Memory B cell (primary cell): ENCODE measurements at places on chromosomes 2 and 18.
A peak's percentile ranks its signal among the peaks of the same experiment; 100 is the strongest.

DNA sequence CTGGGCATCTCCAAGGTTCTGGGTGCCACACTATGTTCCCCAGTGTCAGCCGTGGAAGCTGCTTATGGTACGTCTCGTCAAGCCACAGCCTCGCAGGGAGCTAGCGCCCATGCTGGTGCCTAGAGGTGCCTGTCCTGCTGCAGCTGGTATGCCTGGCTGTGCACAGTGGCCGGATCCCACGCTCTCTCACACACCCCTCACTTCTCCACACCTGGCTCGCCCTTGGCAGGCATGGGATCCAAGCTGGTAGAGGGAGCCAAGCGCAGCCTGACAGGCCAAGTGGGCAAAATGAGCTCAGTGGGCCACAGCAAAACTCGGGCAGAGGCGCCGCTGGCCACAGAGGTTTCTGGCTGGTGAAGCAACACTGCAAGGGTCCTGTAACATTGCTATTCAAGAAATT lies 156.1 kb upstream of the RBMS1 start:
- no peak for DNase-seq

DNA sequence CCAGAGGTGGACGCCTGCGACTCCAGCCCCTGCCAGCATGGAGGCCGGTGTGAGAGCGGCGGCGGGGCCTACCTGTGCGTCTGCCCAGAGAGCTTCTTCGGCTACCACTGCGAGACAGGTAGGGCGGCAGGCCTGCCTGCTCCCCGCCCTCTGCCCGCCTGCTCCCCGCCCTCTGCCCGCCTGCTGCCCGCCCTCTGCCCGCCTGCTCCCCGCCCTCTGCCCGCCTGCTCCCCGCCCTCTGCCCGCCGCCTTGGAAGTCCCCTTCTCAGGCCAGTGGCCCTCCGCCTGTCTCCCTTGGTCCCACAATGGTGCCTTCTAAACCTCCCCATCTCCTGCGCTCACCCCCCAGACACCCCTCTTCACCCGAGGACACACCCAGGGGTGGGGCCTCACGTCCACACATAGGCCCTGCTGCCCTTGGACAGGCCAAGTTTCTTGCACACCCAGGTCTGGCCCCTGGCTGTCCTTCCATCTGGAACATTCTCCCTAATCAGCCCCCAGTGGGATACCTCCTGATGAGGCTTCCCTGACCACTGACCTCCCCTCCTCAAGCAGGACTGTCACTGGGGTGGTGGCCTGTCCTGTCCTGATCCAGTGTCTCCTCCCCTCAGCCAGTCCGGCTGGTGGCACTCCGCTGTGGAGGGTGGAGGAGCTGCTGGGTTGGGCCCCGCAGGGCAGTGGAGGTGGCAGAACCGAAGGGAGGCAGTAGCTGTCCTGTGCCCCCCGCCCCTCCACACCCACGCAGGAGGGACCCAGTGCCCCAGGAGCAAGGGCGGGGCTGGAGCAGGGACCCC lies 37.9 kb downstream of the MTERF4 start:
- peak; percentile 61 for DNase-seq

DNA sequence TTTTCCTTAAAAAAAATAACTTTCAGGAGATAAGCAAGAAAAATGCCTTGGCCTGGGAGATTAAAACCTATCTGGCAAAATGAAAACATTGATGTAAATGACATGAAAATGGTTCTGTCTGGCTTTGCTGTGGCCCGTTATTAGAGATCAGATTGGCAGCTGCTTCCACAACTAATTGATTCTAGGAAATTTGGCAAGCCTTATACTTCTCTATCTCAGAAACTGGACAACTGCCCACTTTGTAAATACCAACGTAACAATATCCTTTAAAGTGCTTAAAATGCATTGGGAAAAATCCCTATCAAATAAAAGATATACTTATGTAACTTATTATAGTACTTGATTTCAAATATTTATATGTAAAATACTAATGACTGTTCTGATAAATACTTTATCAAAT lies 14.2 kb upstream of the SKA1 start:
- DNase-seq, result no peak

DNA sequence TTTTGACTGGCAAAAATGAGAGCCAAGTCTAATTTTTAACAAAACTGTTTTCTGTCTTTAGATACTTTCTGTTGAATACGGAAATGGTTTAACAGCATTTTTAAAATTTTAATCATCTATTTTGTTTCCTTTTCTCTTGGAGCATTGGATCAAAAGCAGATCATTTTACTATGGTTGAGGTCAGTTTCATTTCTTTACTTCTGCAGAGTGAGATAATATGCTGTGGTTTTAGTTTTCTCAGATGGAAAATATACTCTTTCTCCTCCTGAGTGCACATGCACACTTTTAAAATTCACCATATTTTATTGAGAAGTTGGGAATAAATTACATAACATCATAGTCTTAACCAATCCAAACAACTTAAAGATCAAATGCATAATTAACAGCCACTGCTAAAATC lies 283.3 kb downstream of the SLC8A1 start:
- DNase-seq, result no peak

- DNase-seq, result no peak
These were observed 7.0 kb downstream of the KIF5C start for GRCh38 chr2:148882051-148882450.

DNA sequence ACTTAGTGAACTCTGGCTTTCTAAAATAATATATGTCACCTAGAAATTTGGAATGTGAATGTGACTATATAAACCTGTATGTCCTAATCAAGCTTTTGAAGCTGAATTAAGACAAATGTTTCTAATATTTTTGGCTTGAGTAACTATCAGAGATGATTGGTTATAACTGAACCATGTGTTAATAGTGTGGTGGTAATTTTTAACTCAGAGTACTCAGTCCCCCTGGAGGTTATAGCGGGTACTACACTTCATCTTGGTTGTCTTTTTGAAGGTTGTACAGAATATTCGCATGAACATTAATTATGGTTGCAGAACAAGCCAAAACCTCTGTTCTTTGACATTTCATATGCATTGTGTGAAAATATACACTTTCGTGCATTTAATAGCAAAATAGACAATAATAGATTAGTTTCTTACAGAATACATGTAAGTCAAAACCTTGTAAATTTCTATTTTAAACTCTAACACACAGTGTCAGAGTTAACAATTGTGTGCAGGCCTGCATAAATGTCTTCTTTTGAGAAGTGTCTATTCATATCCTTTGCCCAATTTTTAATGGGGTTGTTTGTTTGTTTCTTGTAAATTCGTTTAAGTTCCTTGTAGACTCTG lies 86.0 kb downstream of the OSBPL6 start:
- DNase-seq, result peak; percentile 20

DNA sequence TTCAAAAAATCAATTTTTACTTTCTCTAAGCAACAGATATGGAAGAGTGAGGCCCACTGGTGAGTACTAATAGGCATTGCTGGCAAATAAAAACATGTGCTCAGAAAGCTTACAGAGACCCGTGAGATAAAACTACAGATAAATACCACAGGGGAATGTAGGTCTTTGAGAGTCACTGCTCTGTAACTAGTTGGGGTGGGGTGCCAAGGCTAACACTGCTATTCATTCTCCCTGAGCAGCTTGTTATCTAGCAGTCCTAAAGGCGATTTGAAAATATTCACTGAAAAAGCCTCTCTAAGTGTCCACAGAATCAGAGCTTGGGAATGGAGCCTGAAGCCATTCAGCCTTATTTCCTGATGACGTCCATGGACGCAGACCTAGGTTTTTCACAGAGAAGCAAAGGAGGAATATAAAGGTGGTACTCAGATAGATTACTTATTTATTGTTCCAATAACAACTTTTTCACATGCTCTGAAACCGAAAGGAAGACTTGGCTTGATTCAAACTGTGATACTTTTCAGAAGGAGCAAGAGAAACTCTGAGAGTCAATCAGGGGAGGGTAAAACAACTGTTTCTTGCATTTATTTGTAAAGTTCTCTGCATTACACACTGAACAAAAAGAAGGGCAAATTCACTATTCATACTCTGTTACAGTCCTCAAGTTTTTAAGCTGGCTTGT lies 188.4 kb downstream of the PPP1R1C start:
- DNase-seq, result no peak

DNA sequence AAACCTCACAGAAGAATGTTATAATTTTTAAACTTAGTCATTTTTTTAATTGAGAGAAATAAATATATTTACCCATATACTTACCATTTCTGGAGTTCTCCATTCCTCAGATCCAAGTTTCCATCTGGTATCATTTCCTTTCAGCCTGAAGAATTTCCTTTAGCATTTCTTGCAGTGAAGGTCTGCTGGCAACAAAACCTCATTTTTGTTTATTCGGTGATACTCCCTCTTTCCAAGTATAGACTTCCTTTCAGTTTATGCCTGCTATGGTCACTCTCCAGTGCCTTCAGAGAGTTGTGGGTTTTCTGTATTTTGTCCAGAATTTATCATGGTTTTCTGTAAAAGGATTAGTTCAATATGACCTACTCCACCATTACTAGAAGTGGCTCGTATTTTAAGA lies 17.0 kb downstream of the WDPCP start:
- no peak for DNase-seq

GRCh38 chr2:174120346-174120745 lies 128.0 kb downstream of the OLA1 start:
- DNase-seq, result no peak

DNA sequence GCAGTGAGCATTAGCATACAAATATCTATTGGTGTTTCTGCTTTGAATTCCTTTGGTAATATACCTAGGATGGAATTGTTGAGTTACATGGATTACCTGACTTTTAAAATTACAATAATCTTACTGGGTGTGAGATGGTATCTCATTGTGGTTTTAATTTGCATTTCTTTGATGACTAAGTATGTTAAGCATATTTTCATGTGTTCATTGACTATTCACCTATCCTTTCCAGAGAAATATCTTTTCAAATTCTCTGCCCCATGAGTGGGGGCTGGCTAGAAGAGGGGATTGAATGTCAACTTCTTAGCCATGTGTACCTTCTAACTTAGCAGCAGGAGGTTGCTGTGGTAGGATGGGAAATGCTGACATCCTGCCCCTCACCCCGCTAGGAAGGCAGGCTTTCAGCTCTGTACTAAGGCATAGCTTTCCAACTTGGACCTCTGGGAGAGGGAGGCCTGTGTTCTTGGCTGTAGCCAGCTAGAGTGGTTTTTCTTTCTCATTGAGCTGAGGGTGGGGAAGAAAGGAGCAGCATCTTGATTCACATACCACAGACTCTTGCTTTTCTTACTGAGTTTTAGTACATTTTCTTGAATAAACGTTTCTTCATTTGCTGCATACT lies 63.3 kb upstream of the TTC27 start:
- no peak for DNase-seq

GRCh38 chr18:68314403-68314802 lies 400.5 kb downstream of the TMX3 start:
- DNase-seq, result no peak

DNA sequence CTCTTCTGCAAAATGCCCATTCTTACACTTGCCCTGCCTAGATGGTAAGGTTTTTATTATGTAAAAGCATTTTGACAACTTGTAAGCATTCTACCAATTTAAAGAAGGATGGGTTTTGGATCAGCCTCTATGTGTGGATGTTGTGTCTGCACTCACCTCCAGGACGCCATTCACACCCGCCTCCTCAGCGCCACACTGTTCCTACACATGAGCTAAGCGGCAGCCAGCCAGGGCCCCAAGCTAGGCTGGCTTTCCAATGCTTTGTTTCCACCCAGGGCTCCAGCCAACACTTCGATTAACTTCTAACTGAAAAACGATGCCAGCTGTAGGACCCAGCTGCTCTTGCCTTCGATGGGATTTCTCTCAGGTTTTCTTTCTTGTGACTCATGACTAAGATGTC lies 73.3 kb upstream of the FZD7 start:
- DNase-seq, result no peak

DNA sequence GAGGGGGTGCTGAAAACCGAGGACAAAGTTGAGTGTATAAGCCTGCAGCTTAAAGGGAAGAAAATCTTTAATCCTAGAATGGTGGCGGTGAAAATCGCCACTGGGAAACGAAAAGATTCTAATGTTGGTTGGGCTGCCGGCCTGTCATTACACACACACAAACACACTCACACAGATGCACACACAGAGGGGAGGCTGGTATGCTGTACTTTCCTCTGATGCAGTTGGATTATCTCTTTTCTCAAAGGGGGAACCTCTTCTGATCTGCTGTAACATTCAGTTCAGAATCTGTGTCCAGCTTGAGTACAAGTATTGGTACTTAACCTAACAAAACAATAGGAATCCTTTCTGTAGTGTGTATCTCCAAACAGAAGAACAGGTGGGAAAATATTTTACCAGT lies 39.0 kb downstream of the ANXA4 start:
- DNase-seq, result no peak

- DNase-seq, result no peak
These were observed 7.7 kb downstream of the PPP1R7 start for GRCh38 chr2:241157841-241158545.

DNA sequence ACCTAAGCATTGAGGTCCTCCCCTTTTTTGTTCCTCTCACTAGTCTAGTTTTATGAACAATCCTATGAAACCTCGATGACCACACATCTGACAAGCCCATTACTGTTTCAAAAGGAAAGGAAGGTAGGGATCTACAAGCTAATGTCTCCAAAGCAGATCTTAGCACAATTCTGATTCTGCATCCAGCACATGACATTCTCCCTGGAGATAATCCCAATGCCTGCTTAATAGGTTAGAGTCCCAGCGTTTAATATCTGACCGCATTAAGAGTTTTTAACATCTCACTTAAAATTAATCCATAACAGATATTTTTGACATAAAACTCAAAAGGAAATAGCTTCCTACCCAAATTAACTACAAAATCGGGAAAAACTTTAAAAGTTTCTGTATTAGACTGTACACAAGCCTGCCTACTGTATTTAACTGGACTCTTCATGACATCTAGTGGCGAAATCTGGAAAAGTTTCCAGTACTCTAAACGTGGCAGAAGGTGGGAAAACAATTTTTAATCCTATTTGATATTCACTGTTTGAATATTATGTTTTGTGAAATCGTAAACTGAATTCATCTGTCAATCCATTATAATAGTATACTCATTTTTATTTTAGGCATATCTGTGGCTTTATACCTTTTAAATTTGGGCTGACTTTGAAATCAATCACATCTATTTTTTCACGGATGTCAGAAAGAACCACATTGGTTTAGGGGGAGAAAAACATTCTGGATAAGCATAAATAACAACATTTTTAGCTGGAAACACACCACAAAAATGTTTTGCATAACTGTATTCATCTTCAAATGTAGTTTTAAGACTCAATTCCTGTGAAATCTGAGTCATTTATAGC lies 62.4 kb downstream of the TXNL1 start:
- peak; percentile 33 for DNase-seq
